ENCODE measurements at places on chromosomes 4 and X.
A peak's percentile ranks its signal among the peaks of the same experiment; 100 is the strongest.

DNA sequence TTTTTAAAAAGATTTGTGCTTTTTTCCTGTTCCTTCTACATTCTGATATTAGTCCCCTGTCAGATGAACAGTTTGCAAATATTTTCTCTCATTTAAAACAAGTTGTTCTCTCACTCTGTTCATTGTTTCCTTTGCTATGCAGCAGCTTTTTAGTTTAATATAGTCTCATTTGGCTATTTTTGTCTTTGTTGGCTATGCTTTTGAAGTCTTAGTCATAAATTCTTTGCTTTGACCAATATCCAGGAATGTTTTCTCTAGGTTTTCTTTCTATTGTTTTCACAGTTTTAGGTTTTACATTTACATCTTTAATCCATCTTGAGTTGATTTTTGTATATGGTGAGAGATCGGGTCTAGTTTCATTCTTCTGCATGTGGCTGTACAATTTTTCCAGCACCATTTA is 136.8 kb downstream of the TET2 start:
- DNase-seq = no peak

GRCh38 chrX:2793752-2794151 is 35.0 kb upstream of the GYG2 start:
- DNase-seq = no peak

- DNase-seq = no peak
Measured at GRCh38 chr4:1192493-1193205, 20.3 kb upstream of the SPON2 start.

- no peak for DNase-seq
Measured at GRCh38 chr4:20816287-20816686, 116.0 kb downstream of the PACRGL start.

GRCh38 chrX:153564047-153564606 is 34.8 kb downstream of the CCNQ start:
- DNase-seq = no peak

GRCh38 chrX:12997906-12998687 is 23.2 kb downstream of the TMSB4X start:
- no peak for DNase-seq

GRCh38 chr4:70849291-70849690 is 9.6 kb upstream of the GRSF1 start:
- DNase-seq = no peak

DNA sequence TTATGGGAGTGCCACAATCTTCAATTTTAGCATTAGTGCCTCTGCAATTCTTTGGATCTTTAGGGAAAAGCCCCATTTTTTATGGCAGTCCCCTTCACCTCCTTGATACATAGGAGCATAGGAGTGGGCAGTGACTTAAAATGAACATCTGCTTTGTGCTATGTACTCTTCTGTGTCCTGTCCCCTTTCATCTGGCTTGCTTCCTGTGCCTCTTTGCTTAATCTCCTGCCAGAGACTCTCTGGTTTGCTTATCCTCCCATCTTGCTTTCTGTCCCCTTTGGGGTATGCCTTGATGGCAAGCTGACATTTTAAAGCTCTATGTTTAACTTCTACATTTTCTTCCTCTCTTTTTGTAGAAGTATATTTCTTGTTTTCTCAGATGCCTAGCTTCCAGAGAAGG is 12.3 kb downstream of the PGK1 start:
- no peak for DNase-seq

DNA sequence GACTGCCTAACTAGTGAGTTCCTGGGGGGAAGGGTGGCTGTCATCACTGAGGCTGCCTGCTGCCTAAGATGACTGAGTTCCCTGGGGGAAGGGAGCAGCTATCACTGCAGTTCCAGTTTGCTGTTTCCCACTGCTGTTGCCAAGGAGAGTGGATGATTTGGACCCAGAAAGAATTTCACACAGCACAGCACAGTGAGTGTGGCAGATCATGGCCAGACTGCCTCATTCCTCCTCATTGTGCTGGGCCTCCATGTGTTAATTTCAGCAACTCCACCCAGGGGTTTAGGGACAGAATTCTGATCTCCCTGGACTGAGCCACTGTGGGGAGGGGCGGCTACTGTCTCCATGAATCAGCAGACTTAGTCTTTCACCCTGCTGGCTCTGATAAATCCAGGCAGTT is 125.0 kb downstream of the TEX13C start:
- no peak for DNase-seq

- no peak for DNase-seq
Measured at GRCh38 chr4:17493619-17494018, 18.3 kb downstream of the QDPR start.

- no peak for DNase-seq
Measured at GRCh38 chrX:111265486-111265885, 4.8 kb downstream of the CAPN6 start.

GRCh38 chr4:71494539-71494938 is 155.7 kb downstream of the SLC4A4 start:
- DNase-seq = no peak

- no peak for DNase-seq
Measured at GRCh38 chr4:135177321-135177720, 975.7 kb upstream of the PABPC4L start.

DNA sequence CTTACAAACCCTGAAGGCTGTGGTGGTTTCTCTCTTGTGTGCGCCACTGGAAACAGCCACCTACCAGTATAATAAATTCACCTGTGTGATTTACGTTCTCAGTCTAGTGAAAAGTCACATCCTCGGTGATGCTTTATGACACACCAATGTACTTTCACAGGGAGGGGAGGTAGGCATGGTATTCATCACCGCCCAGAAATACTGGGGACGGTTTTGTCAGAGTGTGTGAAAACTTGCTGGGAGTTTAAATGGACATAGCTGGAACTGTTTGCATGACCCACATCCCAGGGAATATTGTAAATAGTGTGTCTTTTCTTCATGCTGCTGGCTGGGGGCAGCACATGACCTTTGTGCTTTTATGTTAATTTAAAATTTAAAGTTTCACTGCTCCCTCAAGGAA is 421.8 kb downstream of the MAPK10 start:
- no peak for DNase-seq

- DNase-seq = no peak
Measured at GRCh38 chrX:19245711-19246269, 97.9 kb upstream of the PDHA1 start.

DNA sequence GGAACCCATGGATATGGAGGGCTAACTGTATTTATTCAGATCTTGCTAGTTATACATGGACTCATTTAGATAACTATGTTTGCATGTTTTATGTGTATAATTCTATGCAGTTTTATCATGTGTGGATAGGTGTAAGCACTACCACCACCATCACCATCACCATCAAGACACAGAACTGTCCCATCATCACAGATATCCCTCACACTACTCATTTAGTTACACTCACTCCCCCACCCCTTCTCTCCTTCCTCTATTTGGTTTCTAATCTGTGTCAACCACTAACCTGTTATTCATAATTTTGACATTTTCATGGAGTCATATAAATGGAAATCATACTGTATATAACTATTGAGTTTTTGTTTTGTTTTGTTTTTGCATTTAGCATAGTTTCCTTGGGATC is 43.7 kb downstream of the STAG2 start:
- DNase-seq = no peak

- DNase-seq = no peak
Measured at GRCh38 chrX:67338262-67338661, 205.6 kb upstream of the AR start.

GRCh38 chrX:11766487-11766886 is 8.4 kb downstream of the MSL3 start:
- DNase-seq = no peak

DNA sequence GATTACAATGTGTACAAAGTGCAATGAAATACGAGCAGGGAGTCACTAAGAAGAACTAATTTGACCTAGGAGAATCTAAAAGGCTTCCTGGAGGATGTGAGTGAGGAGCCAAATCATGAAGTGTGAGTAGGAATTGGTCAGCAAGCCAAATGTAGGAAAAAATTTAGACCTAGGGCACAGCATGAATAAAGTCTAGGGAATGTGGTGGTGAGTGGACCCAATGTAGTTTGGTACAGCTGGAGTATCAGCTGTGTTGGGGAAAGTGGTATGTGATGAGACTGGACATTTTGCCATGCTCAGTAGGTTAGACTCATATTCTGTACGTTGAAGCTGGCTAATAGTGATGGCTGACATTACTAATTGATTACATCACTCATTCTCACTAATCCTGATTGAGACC is 191.0 kb downstream of the AFF2 start:
- DNase-seq = no peak

DNA sequence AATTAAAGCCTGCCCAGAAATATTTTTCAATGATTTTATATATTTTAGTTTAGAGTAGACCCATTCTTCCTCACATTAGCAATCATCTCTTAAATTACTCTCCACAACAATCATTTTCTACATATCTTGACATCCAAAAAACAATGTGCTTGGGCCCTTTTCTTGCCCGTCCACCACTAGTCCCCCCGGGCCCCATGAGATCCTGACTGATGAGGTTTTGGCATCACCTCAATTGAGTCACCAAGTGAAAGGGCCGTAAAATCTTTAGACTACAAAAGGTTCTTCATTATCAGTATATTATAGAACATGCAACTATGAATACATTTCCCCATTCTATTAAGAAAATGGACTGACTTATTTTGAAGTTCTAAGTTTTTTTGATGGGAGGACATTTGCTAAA is 4.0 kb upstream of the CDKL2 start:
- DNase-seq = no peak

GRCh38 chr4:47383829-47384427 is 79.6 kb downstream of the COMMD8 start:
- peak; percentile 20 for DNase-seq

DNA sequence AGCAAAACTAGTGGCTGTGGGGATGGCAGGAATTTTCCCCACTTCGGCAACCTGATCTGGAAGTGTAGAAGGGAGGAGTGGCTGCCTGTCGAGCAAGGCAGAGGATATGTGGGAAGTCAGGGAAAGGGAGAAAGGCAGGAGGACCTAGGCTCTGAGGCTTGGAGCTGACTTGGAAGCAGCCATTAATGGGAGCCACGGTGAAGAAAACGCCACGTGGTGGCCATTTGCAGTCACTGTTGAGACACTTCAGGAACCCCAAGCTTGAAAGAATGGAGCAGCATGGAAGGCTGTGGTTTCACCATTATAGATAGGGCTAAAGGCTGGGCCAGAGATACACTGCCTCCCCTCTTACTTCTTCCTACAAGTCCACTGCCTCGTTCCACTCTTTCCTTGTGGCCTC is 41.8 kb upstream of the MAML3 start:
- no peak for DNase-seq

GRCh38 chr4:14345356-14345775 is 656.9 kb upstream of the CPEB2 start:
- DNase-seq = peak; percentile 5

GRCh38 chr4:161320377-161320776 is 843.4 kb downstream of the FSTL5 start:
- no peak for DNase-seq

DNA sequence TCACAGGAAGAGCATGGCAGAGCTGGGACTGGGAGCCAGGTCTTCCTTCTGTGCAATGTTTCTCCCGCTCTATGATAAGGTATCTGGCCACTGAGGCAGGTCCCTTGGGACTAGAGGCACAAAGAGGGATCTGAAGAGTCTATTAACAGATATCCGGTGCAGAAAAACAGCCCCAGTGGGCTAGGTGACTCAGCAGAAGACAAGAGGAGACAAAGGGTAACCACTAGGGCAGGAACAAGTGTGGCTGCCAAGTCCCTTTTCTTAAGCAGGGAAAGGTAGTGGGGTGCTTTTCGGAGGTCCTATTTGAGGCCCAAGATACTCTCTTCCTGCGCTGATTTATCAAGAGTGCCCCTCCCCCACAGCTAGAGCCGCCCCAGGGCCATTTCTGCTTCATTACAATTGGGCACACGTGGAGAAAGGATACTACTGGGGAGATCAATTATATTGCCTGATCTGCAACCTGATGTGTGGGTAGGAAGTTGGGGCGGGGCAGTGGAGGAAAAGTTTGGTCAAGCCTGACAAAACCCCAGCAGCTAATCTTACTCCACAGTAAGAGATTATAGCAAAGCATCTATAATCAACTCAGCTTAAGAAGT is at the start of gene DGAT2L6:
TSS of gene DGAT2L6 (plus strand) at position 546 of the 596 bp plus-strand sequence. CDS start 100 bp downstream, outside the sequence.
- DNase-seq = no peak

DNA sequence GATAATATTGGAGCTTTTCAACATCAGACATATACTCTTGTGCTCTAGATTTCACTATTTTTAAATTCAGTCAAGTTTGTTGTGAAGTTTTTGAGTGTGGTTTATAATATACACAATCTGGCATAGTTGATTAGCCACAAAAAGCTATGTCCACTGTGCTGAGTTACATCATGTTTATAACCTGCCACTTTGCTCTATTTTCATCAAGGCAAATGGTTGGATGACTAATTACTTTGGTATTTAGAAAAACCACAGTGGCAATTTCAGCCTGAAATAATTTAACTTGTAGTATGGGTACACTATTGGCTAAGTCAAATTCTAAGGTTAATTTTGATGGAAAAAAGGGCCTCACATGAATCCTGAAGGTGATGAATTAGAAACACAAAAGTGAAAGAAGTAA is 262.6 kb downstream of the C4orf33 start:
- DNase-seq = no peak

DNA sequence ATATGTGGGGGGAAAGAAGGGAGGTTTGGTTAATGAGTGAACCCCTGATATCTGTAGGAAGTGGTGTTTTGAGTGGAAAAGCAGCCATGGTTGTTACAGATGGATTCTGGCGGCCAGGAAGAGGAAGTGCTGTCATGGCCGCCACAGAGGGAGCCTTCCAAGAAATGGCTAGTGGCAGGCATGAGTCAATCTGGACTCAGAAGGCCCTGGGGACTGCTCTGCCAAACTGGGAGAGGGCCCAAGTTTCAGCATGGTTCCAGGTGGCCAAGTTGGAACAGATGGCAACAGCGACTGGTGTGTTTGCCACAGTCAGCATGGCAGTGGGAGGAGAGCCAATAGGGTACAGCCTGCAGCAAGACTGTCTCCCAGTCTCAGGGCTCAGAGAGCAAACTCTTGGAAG is 32.5 kb downstream of the ETDB start:
- no peak for DNase-seq

- no peak for DNase-seq
Measured at GRCh38 chr4:184953421-184953945, 64.8 kb upstream of the HELT start.

DNA sequence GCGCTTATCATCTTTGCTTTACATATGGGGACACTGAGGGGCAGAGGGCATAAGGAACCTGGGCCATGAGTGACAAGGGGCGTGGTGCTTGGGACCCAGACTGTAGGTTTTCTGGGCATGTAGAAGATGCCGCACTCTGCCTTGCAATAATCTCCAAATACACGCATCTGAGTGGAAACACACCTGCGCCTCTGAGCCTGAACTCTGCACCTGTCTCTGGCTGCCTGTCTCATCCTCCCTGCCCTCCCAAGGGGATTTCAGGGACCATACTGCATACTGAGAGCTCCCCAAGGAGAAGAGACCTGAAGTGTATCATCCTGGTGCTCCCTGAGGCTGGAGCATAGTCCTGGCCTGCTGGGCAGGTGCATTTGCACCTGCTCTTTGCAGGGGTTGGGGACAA is 34.7 kb upstream of the ASMTL start:
- no peak for DNase-seq

DNA sequence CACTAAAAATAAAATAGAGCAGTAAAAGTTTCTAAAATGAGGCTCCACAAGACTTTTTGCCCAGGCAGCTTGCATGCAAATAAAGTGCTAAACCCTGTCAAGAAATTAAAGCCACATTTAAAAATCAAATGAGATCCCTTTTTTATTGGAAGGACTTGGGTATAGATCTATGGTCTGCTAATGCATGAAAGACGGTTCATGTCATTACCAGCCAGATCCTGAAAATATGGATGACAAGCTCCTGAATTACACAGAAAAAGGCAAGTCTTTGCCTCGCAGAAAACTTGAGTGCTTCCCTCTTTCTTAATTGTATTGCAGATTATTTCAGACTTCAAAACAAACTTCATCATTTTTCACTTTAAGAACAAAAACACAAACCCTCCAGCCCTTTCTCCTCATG is 169.6 kb downstream of the LDB2 start:
- DNase-seq = no peak

GRCh38 chr4:56118055-56118454 is 169.3 kb downstream of the CEP135 start:
- no peak for DNase-seq

Data from CD4-positive, alpha-beta T cell treated with Interleukin-17A for 1 hour (primary cell).